Hematopoietic multipotent progenitor cell treated with erythropoietin and hydrocortisone succinate and interleukin-3 and kit ligand, for 17 days (in vitro differentiated cells): ENCODE measurements at places on chromosomes 1 and 21.

DNA sequence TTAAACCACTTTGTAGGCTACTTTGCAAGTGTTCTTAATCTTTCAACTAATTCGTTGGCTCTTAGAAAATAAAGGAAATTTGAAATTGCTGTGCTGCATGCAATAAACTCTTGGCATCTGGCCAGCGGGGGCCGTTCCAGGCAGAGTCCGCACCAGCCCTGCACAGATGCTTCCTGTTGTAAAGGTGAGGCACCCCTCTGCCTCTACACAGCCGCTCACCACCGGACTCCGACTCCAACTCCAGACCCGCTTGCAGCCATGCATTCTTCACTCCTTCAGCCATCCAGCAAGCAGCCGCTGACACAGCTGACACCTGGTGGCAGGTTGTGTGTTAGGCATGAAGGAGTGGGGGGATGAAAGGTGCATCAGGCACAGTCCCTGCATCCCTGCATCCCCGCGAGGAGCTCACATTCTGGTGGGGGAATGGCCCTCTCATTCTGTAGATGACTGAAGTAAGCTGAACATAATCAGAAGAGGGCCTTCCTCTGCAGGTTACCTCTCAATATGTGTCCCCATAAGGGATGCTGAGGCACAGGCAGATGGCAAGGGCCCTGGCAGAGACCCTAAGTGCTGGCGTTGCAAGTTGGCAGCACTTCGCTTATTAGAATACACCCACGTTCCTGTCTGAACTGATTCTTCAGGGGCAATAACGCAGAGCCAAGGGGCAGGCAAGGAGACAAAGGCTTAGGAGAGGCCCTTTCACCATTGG is 56.8 kb downstream of the GLIS1 start:
- DNase-seq = no peak

DNA sequence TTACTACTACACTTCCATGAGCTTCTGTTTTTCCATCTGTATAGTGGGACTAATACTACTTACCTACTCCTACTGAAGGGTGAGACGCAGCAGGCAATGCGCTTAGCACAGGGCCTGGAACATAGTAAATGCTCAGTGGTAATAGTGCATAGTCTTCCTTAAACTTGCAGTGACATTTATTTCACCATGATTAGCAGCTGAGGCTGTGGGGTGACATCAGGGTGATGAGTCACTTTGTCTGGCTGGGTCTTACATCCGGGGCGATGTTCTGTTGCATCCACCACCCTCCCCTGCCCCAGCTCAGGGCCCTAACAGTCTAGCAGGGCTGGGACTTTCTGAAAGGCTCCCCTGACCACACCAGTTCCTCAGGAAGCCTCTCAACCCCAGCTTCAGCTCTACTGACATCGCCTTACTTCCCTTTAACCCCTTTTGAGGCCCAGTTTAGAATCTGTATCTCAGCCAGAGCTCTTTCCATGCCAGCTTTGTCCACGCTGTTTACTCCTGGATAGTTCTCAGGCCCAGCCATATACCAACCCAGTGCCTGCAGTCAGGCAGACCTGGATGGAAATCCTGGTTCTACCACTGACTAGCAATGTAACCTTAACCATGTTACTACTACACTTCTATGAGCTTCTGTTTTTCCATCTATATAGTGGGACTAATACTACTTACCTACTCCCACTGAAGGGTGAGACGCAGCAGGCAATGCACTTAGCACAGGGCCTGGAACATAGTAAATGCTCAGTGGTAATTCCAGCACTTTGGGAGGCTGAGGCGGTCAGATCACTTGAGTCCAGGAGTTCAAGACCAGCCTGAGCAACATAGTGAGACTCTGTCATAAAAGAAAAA is 66.3 kb downstream of the CD58 start:
- peak; percentile 91 for DNase-seq

- peak; percentile 53 for DNase-seq
Observed at GRCh38 chr1:111463029-111463683, 10.6 kb upstream of the C1orf162 start.

DNA sequence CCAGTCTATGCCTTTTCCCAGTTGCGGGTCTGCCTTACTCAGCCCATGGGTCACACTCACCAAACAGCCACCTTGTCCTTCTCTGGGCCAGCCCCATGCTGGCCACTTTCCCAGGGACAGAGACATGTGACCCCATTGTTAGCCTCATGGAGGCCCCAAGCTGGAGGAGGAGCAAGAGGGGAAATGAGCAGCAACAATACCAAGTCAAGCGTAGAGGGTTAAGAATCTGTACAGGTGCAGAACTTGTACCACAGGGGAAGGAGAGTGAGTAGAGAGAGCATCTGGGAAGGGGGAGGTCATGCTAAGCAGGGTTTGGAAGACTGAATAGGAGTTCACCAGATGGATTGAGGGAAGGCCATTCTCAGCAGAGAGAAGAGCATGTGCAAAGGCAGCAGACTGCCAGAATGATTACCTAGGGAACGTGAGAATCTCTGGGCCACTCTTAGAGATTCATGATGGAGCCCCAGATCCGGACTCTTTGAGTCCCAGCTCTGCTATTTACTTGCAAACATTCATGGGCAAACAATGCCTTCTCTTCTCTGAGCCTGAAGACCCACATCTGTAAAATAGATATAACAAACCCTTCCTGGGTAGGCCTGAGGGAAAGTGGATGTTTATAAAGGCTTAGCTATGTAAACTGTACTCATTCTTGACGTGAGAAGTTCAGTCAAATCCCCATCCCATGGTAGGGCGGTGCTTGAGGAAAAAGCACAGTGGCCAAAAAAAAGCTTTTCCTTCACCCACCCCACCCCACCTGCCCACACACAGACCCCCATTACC is 2.8 kb upstream of the SLC2A1 start:
- DNase-seq = peak; percentile 77

DNA sequence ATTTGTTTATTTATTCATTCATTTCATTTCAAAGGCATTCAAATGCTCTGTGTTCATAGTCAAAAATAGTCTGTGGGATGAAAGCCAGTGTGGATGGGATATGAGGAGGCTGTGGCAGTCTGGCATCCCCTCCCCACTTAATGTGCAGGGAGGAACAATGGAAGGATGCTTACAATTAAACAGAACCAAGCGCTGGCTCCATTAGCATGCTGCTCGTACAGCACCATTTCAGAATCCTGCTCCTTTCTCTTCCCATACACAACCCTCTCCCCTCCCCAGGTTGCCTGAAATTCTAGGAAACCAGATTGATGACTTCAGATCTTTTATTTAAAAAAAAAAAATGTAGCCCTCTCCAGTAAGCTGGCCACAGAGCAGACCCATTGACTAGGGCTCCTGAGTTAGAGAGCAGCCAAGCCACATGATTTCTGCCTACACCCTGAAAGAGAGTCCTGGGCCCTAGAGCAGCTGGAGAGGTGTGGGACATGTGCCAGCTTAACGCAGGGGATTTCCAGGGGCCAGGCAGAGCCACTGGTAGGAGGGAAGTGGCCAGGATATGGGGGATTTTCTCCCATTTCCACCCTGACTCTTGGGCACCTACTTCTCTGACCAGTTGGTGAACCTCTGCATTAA is 205.2 kb downstream of the ASTN1 start:
- DNase-seq = no peak
